ENCODE measurements at places on chromosomes 7 and 10.

DNA sequence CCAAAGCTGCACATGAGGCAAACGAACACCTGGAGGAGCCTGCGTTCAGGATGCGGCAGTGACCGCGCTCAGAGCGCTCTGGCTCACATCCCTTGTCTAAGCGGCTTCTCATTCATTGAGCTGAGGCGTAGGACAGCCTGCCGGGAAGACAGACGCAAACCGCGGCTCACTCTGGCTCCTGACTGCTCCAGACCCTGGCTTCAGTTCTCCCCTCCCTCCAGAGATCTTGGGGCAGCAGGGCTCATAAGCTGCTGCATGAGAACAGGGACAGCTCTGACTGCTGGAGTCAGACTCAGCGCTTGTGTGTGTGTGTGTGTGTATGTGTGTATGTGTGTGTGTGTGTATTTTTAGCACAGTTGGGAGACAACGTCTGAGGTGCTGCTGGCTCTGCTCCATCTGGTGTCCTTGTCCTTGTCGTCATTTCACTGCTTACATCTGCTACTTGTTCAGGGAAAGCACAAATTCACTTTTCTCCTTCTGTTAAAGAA, 15.8 kb upstream of the LYZL2 start:
- peak; percentile 3 for DNase-seq

GRCh38 chr7:122132341-122132740, 11.7 kb downstream of the AASS start:
- peak; percentile 69 for DNase-seq

DNA sequence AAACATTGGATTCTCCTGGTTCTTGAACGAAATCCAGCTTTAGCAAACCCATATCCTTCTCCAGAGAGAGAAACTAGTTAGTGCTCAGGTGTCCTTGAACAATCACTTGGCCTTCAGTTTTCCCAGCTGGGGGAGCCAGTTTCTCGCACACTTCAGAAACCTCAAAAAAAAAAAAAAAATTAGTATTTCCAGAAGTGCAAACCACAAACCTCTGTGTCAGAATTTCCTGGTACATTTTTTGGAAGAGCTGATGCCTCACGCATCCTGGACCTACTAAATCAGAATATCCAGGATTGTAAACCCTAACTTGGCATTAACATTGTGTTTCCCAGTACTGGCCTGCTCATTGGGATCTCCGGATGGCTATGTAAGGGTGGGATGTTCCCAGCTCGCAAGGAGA, 143.4 kb upstream of the EGR2 start:
- no peak for DNase-seq

GRCh38 chr10:73840403-73841060, 29.1 kb upstream of the NDST2 start:
- DNase-seq, result no peak

- no peak for DNase-seq
Measured at GRCh38 chr10:124728071-124728829, 15.9 kb downstream of the FAM53B start.

- peak; percentile 93 for DNase-seq
Measured at GRCh38 chr7:6447581-6448199, at the start of gene DAGLB. Gene DAGLB, minus strand, starts transcription at chr7:6447954. Its CDS starts 112 bp downstream, at chr7:6447842.

DNA sequence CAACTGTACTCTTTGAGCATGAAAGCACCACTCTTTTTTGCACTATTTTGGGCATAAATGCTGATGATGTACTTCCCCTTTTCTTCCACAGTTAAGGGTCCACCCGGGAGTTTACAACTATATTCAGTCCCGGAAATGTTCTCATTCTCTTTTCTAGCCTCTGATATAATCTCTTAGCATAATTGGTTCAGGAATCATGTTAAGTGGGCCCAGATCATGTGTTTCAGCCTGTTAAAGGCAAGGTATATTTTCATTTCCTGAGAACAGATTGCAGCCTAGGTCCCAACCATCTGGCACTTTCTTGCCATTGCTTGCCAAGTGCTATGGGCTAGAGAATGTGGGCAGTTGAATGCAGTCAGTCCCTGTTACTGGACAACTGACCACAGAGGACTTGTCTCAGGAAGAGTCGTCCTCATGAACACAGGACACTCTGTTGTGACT, 111.4 kb upstream of the GLCCI1 start:
- no peak for DNase-seq

- no peak for DNase-seq
Measured at GRCh38 chr10:21493784-21494183, 31.7 kb downstream of the SKIDA1 start.

DNA sequence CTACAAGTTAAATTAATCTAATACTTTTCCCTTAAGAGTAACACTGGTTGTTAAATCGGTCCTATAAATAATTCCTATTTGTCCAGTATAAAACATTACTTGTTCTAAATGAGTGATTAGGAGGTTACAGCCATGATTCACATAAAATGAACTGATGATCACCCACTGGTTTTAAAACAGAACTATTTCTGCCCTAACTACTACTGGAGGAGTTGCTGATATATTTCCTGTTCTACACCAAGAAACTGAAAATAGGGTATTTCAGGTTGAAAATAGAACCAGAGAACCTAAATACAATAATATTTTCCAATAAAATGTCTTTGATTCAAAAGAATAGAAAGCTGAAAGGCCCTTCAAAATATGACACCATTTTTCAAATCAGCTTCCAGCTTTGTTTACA, 30.9 kb downstream of the DNAJC1 start:
- DNase-seq, result peak; percentile 6

DNA sequence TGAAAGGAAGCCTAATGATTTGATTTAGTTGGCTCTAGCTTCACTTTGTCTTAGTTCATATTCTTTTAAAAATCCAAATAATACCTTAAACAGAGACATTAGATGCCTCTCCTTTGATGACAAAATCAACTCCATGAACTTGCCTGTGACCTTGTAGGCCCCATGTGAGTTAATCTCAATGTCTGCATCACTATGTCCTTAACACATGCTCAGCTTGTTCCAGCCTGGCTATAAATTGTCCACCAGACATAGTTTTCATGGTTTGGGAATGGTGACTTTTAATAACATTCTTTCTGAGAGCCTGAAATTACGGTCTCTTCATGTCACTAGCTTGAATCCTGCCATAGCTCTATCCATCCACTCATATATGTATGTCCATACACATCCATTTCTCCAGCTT, 656.3 kb upstream of the IGFBP3 start:
- DNase-seq, result no peak

- DNase-seq, result no peak
Measured at GRCh38 chr7:159093351-159093971, 51.2 kb downstream of the VIPR2 start.

- DNase-seq, result no peak
Measured at GRCh38 chr7:124718032-124718766, 47.4 kb downstream of the GPR37 start.

GRCh38 chr10:62852961-62853702, 37.0 kb upstream of the EGR2 start:
- no peak for DNase-seq

- peak; percentile 20 for DNase-seq
Measured at GRCh38 chr10:66586073-66586472, 339.8 kb upstream of the LRRTM3 start.

GRCh38 chr7:132066761-132067171, 509.5 kb downstream of the PLXNA4 start:
- peak; percentile 36 for DNase-seq

Data from kidney tubule cell (primary cell).